ENCODE measurements at places on chromosomes 5 and 9.

- no peak for DNase-seq
These were observed 54.7 kb downstream of the PTCD2 start for GRCh38 chr5:72374844-72375243.

GRCh38 chr5:94969174-94969573, 315.7 kb downstream of the MCTP1 start:
- DNase-seq: peak; percentile 12

- no peak for DNase-seq
These were observed 16.4 kb downstream of the LNPEP start for GRCh38 chr5:96952118-96952750.

- DNase-seq: no peak
These were observed 119.7 kb downstream of the FANCC start for GRCh38 chr9:95197692-95198271.

DNA sequence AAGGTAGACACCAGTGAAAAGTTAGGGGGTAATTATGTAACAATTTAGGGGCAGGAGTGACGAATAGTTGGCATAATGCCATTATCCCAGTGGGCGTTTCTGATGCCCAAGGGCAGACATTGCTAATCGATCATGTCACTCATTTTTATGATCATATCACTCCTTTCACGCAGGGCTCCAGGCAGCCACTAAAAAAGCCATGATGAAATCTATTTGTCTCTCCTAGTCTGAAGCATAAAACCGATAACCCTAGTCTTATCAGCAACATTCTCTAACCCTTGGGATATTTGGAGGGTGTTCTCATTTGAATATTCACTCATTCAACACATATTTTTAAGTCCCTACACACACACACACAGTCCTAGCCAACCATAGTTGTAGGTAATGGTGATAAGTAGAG, 114.9 kb downstream of the NMUR2 start:
- DNase-seq: no peak

- DNase-seq: peak; percentile 35
These were observed 249.0 kb upstream of the ZNF608 start for GRCh38 chr5:124995421-124995820.

DNA sequence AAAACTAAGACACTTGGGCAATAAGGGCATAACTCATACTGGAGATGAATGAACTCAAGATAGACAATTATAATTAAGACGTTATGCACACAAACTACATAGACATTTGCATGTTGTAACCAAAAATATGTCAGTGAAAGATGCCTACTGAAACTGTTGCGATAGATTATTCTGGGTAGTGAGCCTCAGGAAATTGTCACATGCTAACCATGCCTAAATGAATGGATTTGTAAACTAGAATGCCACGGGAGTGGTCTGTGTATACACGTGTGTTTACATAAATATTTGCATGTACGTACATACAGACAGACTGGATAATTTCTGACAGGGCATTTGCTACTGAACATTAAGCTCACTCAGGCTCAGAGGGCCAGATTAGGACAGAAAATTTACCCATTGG, 1.2 kb downstream of the NIPSNAP3B start:
- no peak for DNase-seq

GRCh38 chr9:8391132-8391531, 591.6 kb upstream of the DMAC1 start:
- no peak for DNase-seq
